ENCODE measurements at places on chromosomes 2 and 18.

GRCh38 chr2:118065015-118065706 lies 23.1 kb upstream of the INSIG2 start:
- no peak for DNase-seq

DNA sequence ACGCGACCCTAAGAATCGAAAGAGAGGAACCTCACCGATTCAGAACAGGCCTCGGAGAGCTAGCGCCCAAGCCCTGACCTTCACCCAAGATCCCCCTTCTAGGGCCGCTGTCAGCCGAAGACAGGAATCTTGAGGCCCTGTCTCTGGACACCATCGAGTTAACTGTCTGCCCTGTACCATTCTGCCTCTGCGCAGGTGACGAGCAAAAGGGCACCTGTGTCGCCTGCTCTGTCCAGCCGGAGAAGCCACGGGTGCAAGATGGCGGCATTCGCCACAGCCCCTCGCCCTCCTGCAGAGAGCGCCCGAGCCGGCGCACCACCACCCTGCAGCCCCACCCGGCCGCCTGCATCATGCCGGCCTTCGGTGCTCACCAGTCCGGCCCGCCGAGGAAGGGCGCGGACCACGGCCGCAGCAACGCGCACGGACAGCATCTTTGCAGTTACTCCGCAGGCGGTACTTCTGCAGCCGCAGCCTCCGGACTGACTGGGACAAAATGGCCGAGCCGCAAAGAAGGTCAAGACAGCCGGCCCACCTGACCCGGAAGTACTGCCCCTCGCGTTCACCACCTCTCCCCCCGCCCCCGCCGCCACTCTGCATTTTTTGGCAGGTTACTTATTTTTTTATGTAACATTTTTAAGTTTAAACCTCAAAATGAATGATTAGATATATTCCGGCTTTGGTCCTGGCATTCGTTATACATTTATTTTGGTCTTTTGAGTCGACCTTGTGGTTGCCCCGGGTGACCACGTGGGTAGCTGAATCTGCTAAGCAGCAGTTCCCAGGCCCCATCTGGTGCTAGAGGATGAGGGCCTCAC lies at the start of gene ATP5F1A:
TSS of gene ATP5F1A (minus strand) at position 496 of the 815 bp plus-strand sequence. CDS start at position 431, 65 bp downstream.
- peak; percentile 87 for DNase-seq

GRCh38 chr2:220417503-220417902 lies 790.1 kb downstream of the SLC4A3 start:
- DNase-seq = no peak

- DNase-seq = no peak
Observed at GRCh38 chr2:52074130-52074719, 1042.3 kb upstream of the NRXN1 start.

DNA sequence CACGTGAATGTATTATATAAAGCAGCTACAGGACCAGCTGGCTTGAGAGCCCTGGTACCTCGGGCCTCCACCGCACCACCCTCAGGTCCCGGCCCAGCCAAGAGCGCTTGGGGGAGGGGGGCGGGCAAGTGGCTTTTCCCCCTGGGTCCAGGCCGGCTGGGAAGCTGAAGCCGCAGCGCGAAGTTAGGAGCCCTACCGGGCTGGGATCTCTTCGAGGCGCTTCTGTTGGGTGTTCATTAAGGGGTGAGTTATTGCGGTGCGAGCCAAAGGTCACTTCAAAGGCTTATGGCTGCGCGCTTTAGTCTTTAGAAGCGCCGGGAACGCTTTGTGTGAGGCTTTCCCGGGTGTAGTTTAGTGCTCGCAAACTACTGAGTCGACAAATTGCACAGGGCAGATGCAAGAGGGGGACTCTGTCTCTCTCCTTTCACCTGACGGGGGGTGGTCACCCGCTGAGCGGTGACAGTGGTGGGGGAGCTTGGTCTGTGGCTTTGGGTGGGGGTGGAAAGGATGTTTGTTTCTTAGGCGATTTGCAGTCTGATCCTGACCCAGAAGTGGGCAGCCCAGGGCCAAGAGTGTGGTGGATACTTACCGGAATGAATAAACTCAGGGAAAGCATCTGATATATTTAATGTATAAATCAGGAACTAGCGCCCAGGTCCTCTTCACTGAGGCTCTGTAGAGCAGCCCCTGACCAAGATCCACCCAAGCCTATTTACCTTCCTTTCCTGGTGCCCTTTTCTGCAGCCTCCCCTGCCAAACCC lies 6.0 kb downstream of the HOXD3 start:
- no peak for DNase-seq

GRCh38 chr18:27546991-27547390 lies 361.9 kb upstream of the CHST9 start:
- no peak for DNase-seq

GRCh38 chr2:30613001-30613400 lies 166.0 kb downstream of the LCLAT1 start:
- no peak for DNase-seq

GRCh38 chr2:116687371-116687770 lies 1127.1 kb upstream of the DDX18 start:
- no peak for DNase-seq

- peak; percentile 66 for DNase-seq
Observed at GRCh38 chr2:62304429-62305417, 108.8 kb downstream of the B3GNT2 start.

Data from stimulated activated CD4-positive, alpha-beta T cell treated with anti-CD3 and anti-CD28 coated beads, Interleukin-1b, Interleukin-23, amount 100 ng/mL, for 48 hours (primary cell).